ENCODE measurements at places on chromosomes 2 and 18.

- no peak overlapping the region for H3K4me3 ChIP-seq
- no peak for DNase-seq
- H3K27me3 ChIP-seq: peaks cover 19% of the 10 kb centered on the region
Measured at GRCh38 chr2:64482765-64483504, 29.0 kb downstream of the LGALSL start.

DNA sequence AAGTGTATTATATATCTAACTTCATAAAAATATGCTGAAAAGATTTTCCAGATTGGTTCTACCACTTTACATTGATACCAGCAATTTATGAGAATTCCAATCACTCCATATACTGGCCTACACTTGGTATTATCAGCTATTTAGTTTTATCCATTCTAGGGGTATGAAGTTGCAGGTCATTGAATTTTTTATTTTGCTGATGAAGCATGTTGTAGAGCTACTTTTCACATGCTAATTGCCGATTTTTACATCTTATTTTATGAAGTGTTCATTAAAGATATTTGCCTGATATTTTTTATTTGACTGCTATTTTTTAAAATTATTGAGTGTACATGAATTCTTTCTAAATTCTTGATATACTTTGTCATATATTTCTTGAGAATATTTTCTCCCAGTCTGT is 542.1 kb downstream of the ADCYAP1 start:
- H3K4me3 ChIP-seq: no peak overlapping the region
- no peaks in the 10 kb centered on the region for H3K36me3 ChIP-seq
- H3K4me1 ChIP-seq: no peaks in the 10 kb centered on the region
- no peak overlapping the region for H3K27ac ChIP-seq

GRCh38 chr18:23540867-23541266 is 37.6 kb downstream of the RMC1 start:
- DNase-seq: peak; percentile 23
- peaks cover 79% of the 10 kb centered on the region for H3K36me3 ChIP-seq
- peaks cover 39% of the 10 kb centered on the region for H3K4me1 ChIP-seq
- peak overlapping the region; percentile 58 for H3K27ac ChIP-seq
- no peaks in the 10 kb centered on the region for H3K27me3 ChIP-seq
- H3K4me3 ChIP-seq: peak overlapping the region; percentile 52

DNA sequence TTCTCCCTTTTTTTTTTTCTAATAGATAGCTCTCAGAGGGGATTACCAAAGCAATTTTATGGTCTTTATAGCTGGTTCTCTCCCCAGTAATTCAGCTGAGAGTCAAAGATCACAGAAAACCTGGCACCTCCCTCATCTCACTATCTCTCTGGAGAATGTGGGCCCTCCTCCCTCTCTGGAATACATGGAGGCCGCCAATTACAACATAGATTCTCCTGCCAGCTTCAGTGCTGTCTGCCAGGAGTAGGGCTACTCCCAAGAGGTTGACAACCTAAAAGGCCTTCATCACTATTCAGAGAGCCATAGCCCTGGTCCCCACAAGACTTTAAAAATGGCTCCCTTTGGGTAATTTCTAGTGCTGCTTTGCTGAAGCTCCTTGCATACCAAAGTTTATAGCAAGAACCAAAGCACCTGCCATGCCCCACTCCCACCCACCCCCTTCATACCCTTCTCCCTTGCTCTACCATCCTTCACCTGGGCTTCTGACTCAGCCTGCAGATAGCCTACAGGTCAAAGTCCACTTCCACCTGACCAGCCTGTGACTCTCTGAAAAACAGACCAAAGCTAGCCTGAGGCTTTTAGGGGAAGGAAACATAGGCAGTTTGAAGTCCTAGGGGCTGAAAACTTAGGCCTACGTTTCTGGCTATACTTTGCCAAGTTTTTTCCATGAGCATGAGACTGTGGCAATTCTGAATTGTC is 472.3 kb downstream of the TNS1 start:
- DNase-seq: no peak
- no peaks in the 10 kb centered on the region for H3K36me3 ChIP-seq
- H3K4me3 ChIP-seq: no peak overlapping the region
- H3K4me1 ChIP-seq: no peaks in the 10 kb centered on the region
- no peaks in the 10 kb centered on the region for H3K27me3 ChIP-seq

GRCh38 chr2:241848761-241849615 is 9.7 kb downstream of the PDCD1 start:
- H3K27me3 ChIP-seq: no peaks in the 10 kb centered on the region
- H3K4me1 ChIP-seq: peaks cover 17% of the 10 kb centered on the region
- H3K4me3 ChIP-seq: no peak overlapping the region
- DNase-seq: no peak
- no peaks in the 10 kb centered on the region for H3K36me3 ChIP-seq

DNA sequence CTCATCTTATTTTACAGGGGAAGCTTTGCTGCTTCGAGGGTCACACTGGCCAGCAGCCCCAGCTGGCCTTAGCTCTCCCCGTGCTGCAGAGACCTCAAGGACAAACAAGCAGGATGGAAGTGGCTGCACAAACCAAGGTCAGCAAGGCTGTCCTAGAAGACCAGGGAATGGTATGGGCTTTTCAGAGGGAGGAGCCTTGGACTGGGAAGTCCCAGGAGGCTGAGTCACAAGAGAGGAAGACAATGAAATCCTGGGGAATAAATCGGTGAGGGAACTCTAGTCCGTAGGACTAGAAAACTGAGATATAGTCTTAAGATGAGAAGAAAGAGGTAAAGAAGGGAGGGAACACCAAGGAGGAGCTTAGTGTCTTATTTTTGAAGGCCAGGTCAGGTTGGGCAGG is 15.7 kb downstream of the CREG2 start:
- peaks cover 12% of the 10 kb centered on the region for H3K27me3 ChIP-seq
- H3K4me3 ChIP-seq: no peak overlapping the region
- H3K36me3 ChIP-seq: no peaks in the 10 kb centered on the region
- no peak for DNase-seq
- peaks cover 8% of the 10 kb centered on the region for H3K4me1 ChIP-seq
- H3K27ac ChIP-seq: no peak overlapping the region

GRCh38 chr2:215692387-215693079 is 256.7 kb upstream of the FN1 start:
- H3K4me1 ChIP-seq: no peaks in the 10 kb centered on the region
- no peak for DNase-seq
- no peak overlapping the region for H3K27ac ChIP-seq
- H3K27me3 ChIP-seq: peaks cover 5% of the 10 kb centered on the region
- H3K4me3 ChIP-seq: no peak overlapping the region
- H3K36me3 ChIP-seq: no peaks in the 10 kb centered on the region

- no peaks in the 10 kb centered on the region for H3K4me1 ChIP-seq
- no peak for DNase-seq
- no peak overlapping the region for H3K4me3 ChIP-seq
- no peaks in the 10 kb centered on the region for H3K27me3 ChIP-seq
- no peak overlapping the region for H3K27ac ChIP-seq
Measured at GRCh38 chr18:30094556-30094955, 948.0 kb downstream of the DSC3 start.

- no peak overlapping the region for H3K27ac ChIP-seq
- H3K27me3 ChIP-seq: no peaks in the 10 kb centered on the region
- no peaks in the 10 kb centered on the region for H3K4me1 ChIP-seq
- H3K36me3 ChIP-seq: no peaks in the 10 kb centered on the region
- no peak for DNase-seq
- H3K4me3 ChIP-seq: no peak overlapping the region
Measured at GRCh38 chr18:1435487-1435886, 530.8 kb downstream of the ADCYAP1 start.

DNA sequence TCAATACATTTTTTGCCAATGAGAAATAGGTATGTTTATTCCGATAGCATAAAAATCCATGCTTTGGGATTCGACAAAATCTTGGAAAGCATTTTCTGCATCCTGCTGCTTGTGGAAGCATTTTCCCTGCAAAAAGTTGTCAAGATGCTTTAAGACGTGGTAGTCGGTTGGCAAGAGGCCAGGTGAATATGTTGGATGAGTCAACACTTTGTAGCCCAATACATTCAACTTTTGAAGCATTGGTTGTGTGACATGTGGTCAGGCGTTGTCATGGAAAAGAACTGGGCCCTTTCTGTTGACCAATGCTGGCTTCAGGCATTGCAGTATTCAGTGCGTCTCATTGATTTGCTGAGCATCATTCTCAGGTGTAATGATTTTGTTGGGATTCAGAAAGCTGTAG is 764.5 kb downstream of the TRIB2 start:
- no peaks in the 10 kb centered on the region for H3K36me3 ChIP-seq
- H3K27me3 ChIP-seq: no peaks in the 10 kb centered on the region
- no peak overlapping the region for H3K4me3 ChIP-seq
- H3K27ac ChIP-seq: no peak overlapping the region
- no peak for DNase-seq
- no peaks in the 10 kb centered on the region for H3K4me1 ChIP-seq

- no peak for DNase-seq
- H3K4me1 ChIP-seq: no peaks in the 10 kb centered on the region
- peaks cover 14% of the 10 kb centered on the region for H3K27me3 ChIP-seq
- no peaks in the 10 kb centered on the region for H3K36me3 ChIP-seq
- no peak overlapping the region for H3K27ac ChIP-seq
Measured at GRCh38 chr2:199875400-199875799, 24.4 kb upstream of the FTCDNL1 start.

DNA sequence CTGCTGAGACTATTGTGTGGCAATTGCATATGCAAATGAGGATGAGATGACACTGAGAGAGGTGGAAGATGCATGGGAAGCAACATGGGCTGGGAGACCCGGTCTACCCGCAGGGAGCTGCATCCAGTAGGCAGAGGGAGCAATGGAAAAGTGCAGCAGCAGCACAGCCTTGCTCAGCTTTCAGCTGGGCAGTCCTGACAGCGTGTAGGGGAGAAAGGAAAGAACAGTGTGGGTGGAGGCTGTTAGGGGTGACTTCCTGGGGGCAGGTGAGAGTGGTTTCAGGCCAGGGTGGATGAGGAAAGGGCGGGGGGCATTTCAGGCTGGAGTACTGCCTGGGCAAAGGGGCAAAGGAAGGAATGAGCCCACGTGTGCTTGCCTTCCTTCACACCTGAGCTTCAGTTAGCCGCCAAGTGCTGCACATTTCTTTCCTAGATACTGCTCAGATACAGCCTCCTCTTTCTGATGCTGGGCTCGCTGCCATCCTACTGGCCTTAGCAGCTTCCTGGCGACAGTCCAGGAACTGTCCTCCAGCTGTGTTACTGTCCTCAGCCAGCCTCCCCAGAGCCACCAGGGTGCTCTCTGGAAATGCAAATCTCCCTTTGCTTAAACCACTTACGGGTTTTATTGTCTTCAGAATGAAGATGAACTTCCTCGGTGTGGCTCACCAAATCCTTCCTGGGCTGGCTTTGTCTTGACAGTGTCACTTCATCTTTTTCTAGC is 276.3 kb downstream of the TSN start:
- H3K4me3 ChIP-seq: no peak overlapping the region
- H3K27ac ChIP-seq: no peak overlapping the region
- peaks cover 7% of the 10 kb centered on the region for H3K4me1 ChIP-seq
- H3K27me3 ChIP-seq: peaks cover 2% of the 10 kb centered on the region
- no peaks in the 10 kb centered on the region for H3K36me3 ChIP-seq
- no peak for DNase-seq

- H3K4me3 ChIP-seq: no peak overlapping the region
- H3K27me3 ChIP-seq: no peaks in the 10 kb centered on the region
- H3K27ac ChIP-seq: no peak overlapping the region
- no peaks in the 10 kb centered on the region for H3K36me3 ChIP-seq
- no peaks in the 10 kb centered on the region for H3K4me1 ChIP-seq
Measured at GRCh38 chr2:27823135-27823534, 51.6 kb downstream of the MRPL33 start.

DNA sequence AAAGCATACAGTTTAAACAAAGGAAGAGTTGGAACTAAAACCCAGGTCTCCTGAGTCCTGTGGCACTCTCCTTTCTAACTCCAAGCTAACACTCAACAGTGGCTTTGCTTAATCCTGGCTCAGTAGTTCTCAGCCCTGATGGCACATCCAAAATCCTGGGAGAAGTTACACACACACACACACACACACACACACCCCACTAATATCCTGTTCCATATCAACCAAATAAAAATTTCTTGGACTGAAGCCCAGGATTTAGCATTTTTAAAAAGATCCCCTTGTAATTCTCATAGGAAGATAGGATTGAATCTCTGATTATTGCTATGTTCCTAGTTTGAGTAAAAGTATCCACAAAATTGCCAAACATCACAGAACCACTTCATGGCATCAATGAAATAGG is 136.1 kb upstream of the RIOK3 start:
- H3K36me3 ChIP-seq: peaks cover 8% of the 10 kb centered on the region
- no peak for DNase-seq
- H3K27me3 ChIP-seq: no peaks in the 10 kb centered on the region
- no peak overlapping the region for H3K27ac ChIP-seq

- DNase-seq: no peak
- no peak overlapping the region for H3K4me3 ChIP-seq
- no peaks in the 10 kb centered on the region for H3K4me1 ChIP-seq
- H3K36me3 ChIP-seq: no peaks in the 10 kb centered on the region
Measured at GRCh38 chr18:35436076-35436649, 59.0 kb upstream of the ZNF396 start.

- no peak for DNase-seq
- H3K27me3 ChIP-seq: no peaks in the 10 kb centered on the region
- peaks cover 2% of the 10 kb centered on the region for H3K36me3 ChIP-seq
- peaks cover 33% of the 10 kb centered on the region for H3K4me1 ChIP-seq
- no peak overlapping the region for H3K27ac ChIP-seq
Measured at GRCh38 chr2:204021290-204022081, 84.9 kb downstream of the ICOS start.

GRCh38 chr2:37389395-37389794 is 45.0 kb downstream of the QPCT start:
- peaks cover 15% of the 10 kb centered on the region for H3K27me3 ChIP-seq
- H3K27ac ChIP-seq: no peak overlapping the region
- H3K36me3 ChIP-seq: no peaks in the 10 kb centered on the region
- DNase-seq: no peak

GRCh38 chr2:70089220-70089982 is 2.1 kb downstream of the PCBP1 start:
- H3K36me3 ChIP-seq: peaks cover 45% of the 10 kb centered on the region
- peak overlapping the region; percentile 94 for H3K27ac ChIP-seq
- peaks cover 50% of the 10 kb centered on the region for H3K4me1 ChIP-seq
- H3K4me3 ChIP-seq: peak overlapping the region; percentile 99
- H3K27me3 ChIP-seq: peaks cover 4% of the 10 kb centered on the region
- no peak for DNase-seq

DNA sequence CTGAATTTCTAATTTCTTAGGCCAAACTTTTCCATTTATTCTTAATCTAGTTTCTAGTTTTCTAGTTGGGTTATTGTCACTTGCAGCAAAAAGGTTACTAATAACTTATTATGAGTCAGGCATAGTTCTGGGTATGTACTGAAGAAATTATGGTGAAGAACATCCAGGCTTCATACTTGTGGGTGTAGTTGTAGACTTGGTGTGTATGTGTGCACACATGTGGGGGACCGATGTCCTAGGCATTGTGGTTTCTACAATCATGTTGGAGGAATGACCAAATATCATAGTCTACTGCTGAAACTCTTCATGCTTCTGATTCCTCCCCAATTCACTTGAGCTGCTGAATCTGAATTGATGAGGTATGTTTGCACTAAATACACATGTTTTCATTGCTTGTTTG is 141.2 kb downstream of the PMAIP1 start:
- no peaks in the 10 kb centered on the region for H3K4me1 ChIP-seq
- H3K27me3 ChIP-seq: peaks cover 2% of the 10 kb centered on the region
- DNase-seq: no peak
- H3K36me3 ChIP-seq: no peaks in the 10 kb centered on the region
- H3K27ac ChIP-seq: no peak overlapping the region

- no peak for DNase-seq
- no peaks in the 10 kb centered on the region for H3K27me3 ChIP-seq
- H3K36me3 ChIP-seq: peaks cover 69% of the 10 kb centered on the region
- H3K4me1 ChIP-seq: peaks cover 81% of the 10 kb centered on the region
- peak overlapping the region; percentile 55 for H3K27ac ChIP-seq
Measured at GRCh38 chr18:77098029-77098428, 34.6 kb downstream of the MBP start.
